ENCODE measurements at places on chromosomes 7 and 10.

DNA sequence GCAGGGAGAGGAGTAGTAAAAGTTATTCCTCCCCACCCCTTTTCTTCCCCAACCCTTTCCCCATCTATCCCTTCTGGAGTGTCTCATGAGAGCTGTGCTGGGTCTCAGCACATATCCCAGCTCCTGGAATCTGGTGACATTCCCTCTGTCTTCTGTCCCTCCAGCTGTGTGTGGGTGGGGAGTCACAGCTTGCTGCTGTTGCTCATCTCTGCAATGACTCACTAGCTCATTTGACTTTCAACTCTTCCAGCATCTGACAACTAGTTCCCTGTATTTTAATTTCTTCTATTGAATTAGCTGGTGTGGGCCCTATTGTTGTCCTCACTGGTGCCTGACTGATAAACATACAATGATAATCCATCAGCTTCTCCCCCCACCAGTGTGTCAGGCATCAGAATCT lies 198.9 kb upstream of the AUTS2 start:
- no peak for DNase-seq

- no peak for DNase-seq
These were observed 7.6 kb upstream of the BPGM start for GRCh38 chr7:134639061-134639460.

- peak; percentile 70 for DNase-seq
These were observed 246.1 kb downstream of the TNS3 start for GRCh38 chr7:47335557-47336471.

GRCh38 chr7:135204341-135204749 lies 7.0 kb downstream of the WDR91 start:
- peak; percentile 12 for DNase-seq

DNA sequence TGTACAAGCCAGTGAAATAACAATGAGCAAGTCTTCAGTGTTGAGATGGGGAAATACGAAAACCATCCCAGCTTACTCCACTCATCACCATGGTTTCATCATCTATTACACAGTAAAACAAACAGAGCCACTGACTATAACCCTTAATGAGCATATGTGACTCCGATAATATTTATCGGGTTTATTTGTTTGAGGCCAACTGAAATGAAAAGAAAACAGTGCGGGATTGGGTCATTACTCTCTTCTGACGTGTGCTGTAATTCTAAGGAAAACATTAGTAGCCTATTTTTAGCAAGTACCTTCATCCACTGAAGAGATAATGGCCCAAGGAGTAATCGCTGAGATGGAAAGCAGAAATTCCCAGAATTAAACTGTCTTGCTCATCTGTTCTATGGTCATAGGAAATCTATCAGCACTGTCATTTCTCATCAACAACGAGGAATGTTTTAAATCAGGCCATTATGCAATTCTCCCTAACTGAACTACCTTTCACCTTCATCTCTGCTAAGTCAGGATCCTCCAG lies 716.5 kb downstream of the INHBA start:
- peak; percentile 98 for DNase-seq

DNA sequence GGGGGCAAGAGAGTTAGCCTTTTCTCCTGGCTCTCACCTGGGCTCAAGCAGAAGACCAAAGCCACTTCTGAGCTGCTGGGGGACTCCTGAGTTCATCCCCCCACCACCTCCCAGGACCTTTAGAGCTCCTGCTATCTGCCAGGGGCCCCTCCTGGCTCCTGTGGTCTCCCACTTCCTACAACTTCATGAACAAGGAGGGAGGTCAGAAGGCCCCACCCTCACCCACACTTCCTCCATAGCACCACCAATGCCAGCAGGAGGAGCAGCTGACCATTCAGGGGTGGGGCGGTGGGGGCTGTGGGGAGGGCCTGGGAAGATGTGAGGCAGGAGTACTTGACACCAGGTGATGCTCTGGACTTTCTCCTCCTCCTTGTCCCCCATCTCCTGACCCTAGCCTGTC lies 32.6 kb upstream of the ADCYAP1R1 start:
- no peak for DNase-seq

- DNase-seq = peak; percentile 93
These were observed 125.8 kb downstream of the DOCK4 start for GRCh38 chr7:112080441-112080840.

GRCh38 chr7:90777465-90777864 lies 181.3 kb downstream of the CDK14 start:
- peak; percentile 35 for DNase-seq

- no peak for DNase-seq
These were observed 441.3 kb downstream of the GRID1 start for GRCh38 chr10:85925201-85925750.

- DNase-seq = no peak
These were observed 15.1 kb downstream of the HTR7 start for GRCh38 chr10:90842725-90843124.

GRCh38 chr10:8338177-8338766 lies 283.8 kb downstream of the GATA3 start:
- no peak for DNase-seq

- no peak for DNase-seq
These were observed 20.7 kb downstream of the PDIA4 start for GRCh38 chr7:149007611-149008010.

GRCh38 chr7:13792208-13792607 lies 197.3 kb downstream of the ETV1 start:
- no peak for DNase-seq

DNA sequence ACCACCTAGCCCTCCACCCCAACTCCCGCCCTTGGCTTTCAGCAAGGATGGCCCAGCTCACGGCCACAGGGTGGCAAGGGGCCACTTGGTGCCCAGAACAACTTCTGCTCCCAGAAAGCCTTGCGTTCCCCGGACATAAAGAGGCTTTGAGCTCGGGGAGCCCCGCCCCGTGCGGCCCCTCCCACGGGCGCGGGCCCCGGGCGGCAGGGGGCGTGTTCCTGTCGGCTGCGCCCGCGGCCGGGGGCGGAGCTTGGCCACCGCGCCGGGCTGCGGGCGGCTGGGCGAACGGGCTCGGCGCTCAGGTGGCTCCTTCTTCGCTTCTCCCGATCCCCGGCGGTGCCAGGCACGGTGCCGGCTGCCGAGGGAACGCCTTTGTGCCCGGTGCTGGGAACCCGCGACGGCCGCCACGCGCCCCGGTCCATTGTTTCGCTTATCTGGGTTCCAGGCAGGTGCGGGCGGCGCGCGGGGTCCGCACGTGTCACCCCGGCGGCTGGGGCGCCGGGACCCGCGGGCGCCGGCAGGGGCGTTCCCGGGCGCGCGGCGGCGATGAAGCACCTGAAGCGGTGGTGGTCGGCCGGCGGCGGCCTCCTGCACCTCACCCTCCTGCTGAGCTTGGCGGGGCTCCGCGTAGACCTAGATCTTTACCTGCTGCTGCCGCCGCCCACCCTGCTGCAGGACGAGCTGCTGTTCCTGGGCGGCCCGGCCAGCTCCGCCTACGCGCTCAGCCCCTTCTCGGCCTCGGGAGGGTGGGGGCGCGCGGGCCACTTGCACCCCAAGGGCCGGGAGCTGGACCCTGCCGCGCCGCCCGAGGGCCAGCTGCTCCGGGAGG lies at the start of gene NFE2L3:
NFE2L3 (plus strand) TSS at position 246 of the 829 bp plus-strand sequence; CDS start at position 547, 301 bp downstream.
- DNase-seq = peak; percentile 26

DNA sequence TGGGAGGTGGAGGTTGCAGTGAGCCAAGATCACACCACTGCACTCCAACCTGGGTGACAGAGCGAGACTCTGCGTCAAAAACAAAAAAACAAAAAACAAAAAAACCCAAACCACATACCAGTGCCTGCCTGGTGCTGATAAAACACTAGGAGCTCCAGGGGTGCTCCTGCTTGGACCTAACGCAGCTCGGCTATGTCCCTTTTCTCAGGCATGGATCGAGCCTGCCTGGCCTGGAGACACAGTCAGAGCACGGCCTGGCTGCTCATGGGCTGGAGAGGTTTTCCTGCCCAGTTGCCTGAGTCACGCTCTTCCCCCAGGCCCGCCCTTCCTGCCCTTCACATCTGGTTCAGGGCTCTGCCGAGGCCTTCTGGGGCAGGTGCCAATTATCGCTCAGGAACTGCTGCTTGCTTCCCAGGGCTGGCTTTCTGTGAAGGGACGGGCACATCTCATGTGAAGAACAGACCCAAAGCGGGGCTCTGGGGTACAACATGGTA lies 12.6 kb upstream of the NPFFR1 start:
- peak; percentile 95 for DNase-seq

- no peak for DNase-seq
These were observed 53.8 kb downstream of the RBM17 start for GRCh38 chr10:6142644-6143043.

- DNase-seq = no peak
These were observed 36.5 kb downstream of the COA1 start for GRCh38 chr7:43692582-43693373.

DNA sequence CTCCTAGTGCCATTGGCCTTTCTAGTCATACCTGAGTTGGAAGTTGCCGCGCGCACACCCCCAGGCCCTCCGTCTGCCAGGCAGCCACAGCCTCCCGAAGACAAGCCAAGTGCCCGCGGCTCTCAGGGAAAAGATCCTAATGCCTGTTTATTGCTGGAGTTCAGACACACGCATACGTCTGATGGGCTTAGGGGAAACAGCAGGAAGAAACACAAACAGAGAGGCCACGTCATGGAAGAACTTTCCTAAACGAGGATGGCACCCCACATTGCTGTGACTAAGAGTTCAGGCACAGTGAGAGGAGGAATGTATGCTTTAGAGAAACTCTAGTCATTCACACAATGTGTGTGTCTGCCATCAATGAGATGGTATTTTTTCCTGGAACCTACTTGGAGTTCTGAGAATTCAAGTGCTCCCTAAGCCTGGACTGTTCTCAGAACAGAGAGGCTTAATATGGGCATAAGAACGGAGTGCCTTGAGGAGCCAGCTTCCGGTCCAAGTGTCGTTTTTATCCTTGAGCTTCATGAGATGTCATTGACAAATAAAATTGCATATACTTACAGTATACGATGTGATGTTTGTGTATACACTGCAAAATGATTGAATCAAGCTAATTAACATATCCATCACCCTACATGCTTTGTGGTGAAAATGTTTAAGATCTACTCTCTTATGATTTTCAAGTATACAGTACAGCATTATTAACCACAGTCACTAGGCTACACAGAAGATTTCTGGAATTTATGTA lies 11.6 kb upstream of the RBP3 start:
- DNase-seq = no peak

DNA sequence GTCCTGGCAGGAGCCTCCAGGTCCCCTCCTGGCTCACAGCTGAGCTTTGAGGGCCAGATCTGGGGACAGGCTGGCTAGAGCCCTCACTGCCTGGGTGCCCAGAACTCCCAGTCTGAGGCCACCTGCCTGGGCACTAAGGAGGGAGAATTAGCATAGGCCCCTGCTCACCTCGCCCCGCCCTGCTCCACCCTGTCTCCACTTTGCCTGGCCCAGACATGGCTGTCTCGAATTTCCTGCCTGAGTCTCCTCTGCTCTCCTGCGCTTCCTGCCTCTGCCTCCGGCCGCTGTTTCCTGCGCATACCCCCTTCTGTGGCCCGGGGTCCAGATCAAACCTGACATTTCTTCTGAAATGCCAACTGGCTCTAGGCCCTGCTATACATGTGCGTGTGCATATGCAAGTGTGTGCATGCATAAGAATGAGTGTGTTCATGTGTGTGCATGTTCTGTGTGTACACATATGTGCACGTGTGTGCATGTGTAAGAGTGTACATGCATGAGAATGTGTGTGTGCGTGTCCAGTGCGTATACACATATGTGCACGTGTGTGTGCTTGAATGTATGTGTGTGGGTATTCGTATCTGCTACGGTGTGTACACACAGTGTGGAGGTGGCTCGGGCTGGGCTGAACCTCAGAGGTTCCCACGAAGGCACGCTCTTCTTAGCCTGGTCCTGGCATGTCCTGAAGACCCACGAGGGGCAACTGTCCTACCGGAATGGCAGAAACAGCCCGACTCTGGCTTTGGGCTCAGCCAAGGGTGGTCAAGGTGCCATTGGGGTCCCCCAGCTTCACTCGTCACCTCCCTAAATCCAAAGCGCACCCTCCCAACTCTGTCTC lies 64.9 kb downstream of the MYL10 start:
- DNase-seq = no peak
